ENCODE measurements at places on chromosomes 7 and 10.

DNA sequence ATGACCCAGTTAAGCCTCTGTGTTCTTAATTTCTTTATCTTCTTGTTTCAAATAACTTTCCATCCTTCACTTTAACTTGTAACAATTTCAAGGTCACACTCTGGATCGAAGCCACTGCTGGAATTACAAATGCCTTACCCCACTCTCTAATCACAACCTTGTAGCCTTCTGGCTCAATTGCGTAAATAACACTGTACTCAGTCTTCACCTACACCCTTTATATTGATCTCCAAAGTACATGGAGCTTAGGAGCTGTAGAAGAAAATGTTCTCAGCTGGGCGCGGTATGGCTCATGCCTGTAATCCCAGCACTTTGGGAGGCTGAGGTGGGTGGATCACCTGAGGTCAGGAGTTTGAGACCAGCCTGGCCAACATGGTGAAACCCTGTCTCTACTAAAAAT, 164.3 kb upstream of the NPSR1 start:
- DNase-seq: no peak

- DNase-seq: no peak
Observed at GRCh38 chr7:14340393-14341074, 351.1 kb upstream of the ETV1 start.

DNA sequence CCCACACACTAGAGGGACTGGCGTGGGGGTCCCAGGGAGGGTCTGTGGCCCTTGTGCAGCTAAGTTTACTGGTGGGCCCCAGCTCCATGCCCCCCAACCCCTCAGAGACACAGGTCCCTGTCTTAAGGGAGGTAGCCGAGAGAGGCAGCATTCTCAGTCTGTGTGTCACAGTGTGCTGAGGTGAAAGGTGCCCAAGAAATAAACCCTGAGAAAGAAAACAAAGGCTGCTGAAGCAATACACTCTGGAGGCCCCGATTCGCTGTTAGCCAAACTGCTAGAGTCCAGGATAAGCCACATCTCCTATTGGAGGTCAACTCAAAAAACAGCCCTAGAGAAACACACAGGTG, 28.6 kb upstream of the NDST2 start:
- DNase-seq: no peak

DNA sequence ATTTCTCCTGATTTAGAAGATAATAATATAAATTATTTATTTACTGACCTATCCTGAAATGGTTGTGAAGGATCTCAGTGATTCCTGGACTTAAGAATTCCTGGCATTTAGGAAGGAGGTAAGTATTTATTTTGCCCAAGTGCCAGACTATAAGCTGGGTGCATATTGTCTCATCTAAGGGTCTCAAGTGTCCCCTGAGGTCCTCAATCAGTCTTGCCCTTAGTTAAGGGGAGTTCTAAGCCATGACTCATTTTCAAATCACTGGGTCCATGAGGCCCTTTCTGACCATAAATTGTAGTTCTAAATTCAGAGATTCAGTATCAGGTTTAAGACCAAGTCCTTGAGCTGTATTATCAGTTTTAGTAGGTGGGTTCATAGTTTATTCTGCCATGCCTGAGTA, 251.6 kb upstream of the MEOX2 start:
- DNase-seq: no peak

DNA sequence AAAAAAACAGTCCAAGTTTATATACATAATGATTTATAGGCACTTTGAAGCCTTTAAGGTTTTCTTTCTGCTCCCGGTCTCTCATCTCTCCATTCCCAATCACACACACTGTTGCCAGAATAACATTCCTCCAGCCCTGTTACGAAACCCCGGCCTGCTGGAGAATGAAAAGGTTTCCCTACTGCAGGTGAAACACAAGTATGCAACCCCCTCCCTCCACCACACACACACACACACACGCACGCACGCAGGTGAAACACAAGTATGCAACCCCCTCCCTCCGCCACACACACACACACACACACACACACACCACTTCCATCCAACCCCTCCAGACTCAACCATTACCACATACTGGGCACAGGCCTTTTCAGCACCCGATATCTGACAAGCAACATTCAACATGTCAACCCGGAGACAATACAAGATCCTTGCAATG, 87.5 kb downstream of the PARD3 start:
- DNase-seq: no peak

GRCh38 chr10:111756217-111757061, 427.1 kb downstream of the GPAM start:
- DNase-seq: peak; percentile 66

DNA sequence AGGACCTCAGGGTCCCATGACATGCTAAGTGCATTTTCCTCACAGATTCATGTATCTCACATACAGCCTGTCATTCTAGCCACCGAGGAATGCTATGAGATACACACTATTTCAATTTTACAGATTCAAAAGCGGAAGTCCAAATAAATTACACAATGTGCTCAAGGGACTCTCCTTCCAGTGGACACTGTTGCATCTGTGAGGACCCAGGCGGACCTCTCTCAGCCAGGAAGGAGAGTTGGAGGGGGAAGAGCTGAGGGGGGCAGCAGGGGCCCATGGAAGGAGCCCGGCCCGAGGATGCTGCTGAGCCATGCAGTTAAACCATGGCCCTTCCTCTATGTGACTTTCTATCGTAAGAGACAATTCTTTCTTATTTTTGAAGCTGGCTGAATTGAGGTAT, 93.6 kb downstream of the VOPP1 start:
- DNase-seq: no peak

GRCh38 chr7:716222-716621, 10.3 kb upstream of the DNAAF5 start:
- no peak for DNase-seq

DNA sequence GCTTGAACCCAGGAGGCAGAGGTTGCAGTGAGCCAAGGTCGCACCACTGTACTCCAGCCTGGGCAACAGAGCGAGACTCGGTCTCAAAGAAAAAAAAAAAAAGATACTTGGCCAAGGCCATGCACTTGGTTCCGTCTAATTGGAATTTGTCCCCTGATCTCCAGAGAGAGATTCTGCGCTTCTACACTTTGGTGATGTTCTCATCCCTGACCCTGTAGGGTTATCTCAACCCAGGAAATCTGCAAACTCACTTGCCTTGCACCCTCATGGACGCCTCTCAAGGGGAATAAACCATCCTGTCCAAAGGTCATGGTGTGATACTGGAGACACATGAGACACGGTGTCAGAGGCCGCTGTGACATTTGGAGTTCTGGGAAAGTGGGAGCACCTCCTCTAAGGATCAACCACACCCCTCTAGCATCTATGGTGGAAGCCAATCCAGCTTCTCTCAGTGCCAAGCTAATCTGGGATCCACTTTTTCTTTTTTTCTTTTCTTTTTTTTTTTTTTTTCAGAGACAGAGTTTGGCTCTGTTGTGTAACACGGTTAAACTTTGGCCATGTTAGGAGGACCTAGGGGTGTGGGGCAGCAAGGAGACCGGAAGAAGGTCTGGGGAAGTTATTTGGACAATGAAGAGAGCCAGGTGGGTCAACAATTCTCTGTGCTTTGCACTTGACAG, 7.8 kb upstream of the POR start:
- DNase-seq: no peak
